ENCODE measurements at places on chromosomes 7 and 10.

DNA sequence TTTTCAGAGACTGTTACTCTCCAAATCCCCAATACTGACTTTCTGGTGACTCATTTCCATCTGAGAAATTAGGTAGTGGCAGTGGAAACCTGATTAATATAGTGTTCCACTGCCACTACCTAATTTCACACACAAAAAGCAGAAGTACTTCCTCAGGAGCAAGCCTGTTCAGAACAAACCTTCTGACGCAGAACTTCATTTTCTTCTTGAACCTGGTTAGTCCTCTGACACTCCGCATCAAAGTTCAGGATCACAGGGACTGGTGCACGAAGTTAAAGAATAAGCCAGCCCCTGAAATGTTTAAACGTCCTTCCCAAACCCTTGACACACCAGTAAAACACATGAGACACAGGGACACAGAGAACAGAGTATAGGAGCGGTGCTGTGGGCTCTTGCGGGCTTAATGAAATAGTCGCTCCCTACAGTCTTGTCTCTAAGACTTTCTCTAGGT lies 4.4 kb downstream of the WDR91 start:
- H3K27ac ChIP-seq = no peak overlapping the region
- no peak for DNase-seq
- H3K36me3 ChIP-seq = peaks cover 31% of the 10 kb centered on the region
- H3K27me3 ChIP-seq = no peaks in the 10 kb centered on the region
- peaks cover 7% of the 10 kb centered on the region for H3K4me1 ChIP-seq

GRCh38 chr7:116583653-116584052 lies 58.8 kb downstream of the CAV1 start:
- no peaks in the 10 kb centered on the region for H3K4me1 ChIP-seq
- H3K27me3 ChIP-seq = no peaks in the 10 kb centered on the region
- DNase-seq = no peak
- no peaks in the 10 kb centered on the region for H3K36me3 ChIP-seq
- no peak overlapping the region for H3K4me3 ChIP-seq
- H3K27ac ChIP-seq = no peak overlapping the region

- H3K36me3 ChIP-seq = no peaks in the 10 kb centered on the region
- H3K27ac ChIP-seq = no peak overlapping the region
- no peak for DNase-seq
- no peak overlapping the region for H3K4me3 ChIP-seq
Measured at GRCh38 chr10:60604342-60604741, 173.9 kb upstream of the CDK1 start.

DNA sequence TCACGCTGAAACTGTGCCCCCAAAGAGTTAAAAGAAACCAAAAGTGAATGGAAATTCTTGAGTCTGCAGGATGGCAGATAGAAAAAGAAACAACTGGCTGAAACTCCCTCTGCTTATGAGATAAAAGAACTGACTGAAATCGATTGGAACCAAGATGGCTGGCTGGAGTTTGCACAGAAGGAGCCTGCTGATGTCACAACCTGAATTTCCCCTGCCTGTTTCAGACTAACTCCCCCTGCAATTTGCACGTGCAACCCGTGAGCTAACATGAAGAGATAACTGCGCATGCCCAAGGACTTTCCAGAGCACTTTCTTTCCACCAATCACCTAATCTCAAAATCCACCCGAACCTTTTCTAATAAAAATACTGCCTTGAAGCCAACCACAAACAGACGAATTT lies 435.5 kb downstream of the CALN1 start:
- H3K4me1 ChIP-seq = no peaks in the 10 kb centered on the region
- no peak overlapping the region for H3K4me3 ChIP-seq
- no peak for DNase-seq
